ENCODE measurements at places on chromosomes 5 and 9.

DNA sequence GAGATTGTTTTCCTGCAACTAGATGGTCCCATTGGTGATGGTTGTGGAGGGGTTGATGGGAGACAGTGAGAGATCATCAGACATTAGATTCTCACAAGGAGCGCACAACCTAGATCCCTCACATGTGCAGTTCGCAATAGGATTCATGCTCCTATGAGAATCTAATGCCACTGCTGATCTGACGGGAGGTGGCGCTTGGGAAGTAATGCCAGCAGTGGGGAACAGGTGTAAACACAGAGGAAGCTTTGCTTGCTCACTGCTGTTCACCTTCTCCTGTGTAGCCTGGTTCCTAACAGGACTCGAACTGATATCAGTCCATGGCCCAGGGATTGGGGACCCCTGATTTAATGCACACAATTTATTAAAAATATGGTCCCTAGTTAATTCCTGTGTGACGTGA lies 18.8 kb downstream of the SNCAIP start:
- DNase-seq, result no peak

DNA sequence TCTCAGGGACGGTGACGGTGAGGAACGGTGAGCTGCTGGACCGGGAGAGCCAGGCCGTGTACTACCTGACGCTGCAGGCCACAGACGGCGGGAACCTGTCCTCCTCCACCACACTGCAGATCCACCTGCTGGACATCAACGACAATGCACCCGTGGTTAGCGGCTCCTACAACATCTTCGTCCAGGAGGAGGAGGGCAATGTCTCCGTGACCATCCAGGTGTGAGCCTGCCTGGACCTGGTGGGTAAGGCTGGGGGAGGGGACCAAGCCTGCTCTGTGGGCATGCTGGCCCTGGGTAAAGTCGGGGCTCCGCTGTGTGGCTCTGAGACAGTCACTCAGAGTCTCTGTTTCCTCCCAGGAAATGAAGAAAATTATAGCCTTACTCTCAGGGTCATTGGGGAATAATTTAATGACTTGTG lies 29.3 kb downstream of the CDHR2 start:
- DNase-seq, result peak; percentile 7

DNA sequence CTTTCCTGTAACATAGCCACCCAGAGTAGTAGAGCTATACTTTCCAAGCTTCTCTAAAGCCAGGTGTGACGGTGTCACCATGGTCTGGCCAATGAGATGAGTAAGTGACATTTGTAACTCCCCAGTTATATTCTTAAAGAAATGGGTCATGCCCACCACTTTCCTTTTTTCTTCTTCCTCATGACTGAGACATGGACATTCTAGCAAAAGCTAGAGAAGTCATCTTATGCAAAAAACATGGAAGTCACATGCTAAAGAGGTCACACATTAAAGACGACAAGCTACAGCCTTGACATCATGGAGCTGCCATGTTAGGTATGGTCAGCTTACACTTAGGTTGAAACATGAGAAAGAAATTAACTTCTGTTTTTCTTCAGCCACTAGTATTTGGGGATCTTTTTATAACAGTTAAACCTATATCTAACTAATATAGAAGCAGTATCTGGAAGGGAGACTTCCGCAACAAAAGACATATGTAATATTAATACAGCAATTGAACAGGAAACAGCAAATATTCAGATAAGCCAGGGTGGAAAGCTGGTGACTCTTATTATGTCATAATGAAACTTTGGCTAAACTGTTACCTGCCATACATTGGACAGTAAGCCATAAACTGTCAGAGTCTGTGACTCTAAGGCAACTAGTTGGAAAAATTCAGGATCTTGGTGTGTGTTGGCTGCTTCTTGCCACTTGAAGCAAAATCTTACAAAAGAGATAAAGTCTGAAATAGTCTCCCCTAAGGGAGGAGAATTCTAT lies 54.7 kb upstream of the SNX2 start:
- DNase-seq, result no peak

- no peak for DNase-seq
Measured at GRCh38 chr5:142422429-142422828, 97.6 kb upstream of the SPRY4 start.

GRCh38 chr5:173781432-173781815 lies 106.7 kb upstream of the CPEB4 start:
- DNase-seq, result no peak

- no peak for DNase-seq
Measured at GRCh38 chr5:66713998-66714397, 117.8 kb downstream of the MAST4 start.

GRCh38 chr9:131732061-131732526 lies 7.8 kb downstream of the RAPGEF1 start:
- DNase-seq, result no peak

DNA sequence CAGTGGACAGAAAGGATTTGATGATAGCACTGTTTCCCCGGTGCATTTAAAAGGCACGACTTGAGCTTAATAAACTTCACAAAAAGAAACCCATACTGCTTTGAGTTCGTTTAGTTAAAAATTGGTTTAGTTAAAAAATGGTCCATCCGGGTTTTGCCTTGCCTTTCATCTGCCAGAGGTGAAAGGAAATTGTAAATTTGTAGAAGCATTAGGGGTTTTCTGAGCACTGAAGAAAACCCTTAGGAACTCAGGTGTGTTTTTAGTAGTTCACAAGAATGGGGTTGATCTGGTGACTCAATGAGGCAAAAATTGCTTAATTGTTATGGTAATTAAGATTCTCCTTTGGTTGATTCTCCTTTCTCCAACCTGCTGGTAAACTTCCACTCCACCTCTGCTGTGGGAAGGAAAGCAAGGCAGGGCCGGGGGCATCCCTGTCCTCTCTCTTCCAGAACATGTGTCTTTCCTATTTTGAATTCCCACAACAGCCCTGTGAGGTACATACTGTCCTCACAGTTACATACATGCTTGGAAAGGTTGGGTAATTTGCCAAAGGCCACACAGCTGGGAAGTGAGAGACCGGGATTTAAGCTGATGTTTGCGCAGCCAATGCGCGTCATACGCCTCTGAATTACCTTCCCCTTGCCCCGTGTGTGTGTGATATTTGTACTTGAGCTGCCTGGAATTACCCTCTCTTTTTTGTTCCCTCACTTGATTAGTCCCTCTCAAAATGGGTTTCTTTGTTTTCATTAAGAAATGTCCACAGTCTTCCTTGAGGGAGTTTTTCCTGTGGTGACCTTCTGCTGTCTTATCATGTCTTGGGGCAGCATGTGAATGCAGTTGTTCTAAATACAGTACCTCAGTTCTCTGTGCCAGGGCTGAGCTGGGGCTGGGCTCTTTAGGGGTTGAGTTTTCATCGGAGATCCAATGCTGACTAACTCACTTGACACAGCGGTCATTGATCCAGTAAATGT lies 94.4 kb downstream of the ARHGAP26 start:
- no peak for DNase-seq

DNA sequence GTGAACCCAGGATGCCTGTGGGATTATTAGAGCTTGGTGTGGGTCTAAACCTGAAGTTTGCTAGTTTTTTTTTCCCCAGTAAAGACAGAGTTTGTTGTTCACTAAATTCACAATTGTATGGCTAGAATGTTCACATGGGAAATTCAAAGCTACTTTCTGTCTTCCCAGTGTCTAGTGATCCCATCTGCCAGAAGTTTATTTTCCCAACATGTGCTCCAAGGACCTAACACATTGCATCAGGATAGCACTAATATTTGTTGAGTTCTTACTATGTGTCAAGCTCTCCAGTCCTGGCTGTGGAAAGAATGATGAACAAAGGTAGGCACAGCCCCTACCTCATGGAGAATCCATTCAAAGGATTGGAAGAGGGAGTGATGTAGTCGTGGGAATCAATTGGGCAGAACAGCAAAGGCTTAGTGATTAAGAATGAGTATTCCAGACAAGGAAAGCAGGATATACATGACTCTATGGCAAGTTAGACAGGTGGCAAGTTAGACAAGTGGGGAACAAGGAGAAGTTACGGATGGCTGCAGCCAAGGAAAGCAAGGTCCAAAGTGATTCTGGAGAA lies 521.5 kb upstream of the WWC1 start:
- no peak for DNase-seq

GRCh38 chr5:65190328-65191053 lies 291.2 kb downstream of the ADAMTS6 start:
- no peak for DNase-seq

DNA sequence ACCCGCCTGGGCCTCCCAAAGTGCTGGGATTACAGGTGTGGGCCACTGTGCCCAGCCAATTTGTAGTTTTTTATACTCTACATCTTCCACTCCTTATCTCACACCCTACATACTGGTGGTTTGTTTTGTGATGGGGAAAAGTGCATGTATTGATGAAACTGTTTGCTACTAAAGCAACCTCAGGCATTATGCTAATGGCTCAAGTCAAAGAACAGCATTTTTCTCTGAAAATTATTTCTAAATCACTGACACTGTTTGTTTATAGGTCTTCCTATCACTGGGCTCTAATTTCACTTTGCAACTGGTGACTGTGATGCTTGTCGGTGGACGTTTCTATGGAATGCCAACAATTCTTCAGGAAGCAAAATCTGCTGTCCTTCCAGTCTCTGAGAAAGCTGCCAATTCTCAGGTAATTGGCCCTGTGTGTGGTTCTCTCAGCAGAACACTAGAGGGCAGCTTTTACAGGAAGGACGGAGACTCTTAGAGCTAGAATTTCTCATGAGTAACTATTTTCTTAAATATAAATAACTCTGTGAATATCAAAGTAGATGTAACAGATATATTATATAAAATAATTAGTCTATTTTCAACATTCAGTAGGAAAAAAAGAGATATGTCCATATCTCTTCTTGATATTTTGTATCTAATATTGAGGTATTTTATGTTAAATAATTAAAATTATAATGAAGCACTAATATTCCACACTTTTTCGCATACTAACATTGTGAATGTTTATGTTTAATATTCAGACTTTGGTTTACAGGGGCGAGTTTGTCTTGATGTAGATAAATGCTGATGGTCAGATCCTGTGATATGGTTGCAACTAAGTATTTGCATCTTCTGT lies 244.1 kb downstream of the ADGRV1 start:
- DNase-seq, result peak; percentile 72

DNA sequence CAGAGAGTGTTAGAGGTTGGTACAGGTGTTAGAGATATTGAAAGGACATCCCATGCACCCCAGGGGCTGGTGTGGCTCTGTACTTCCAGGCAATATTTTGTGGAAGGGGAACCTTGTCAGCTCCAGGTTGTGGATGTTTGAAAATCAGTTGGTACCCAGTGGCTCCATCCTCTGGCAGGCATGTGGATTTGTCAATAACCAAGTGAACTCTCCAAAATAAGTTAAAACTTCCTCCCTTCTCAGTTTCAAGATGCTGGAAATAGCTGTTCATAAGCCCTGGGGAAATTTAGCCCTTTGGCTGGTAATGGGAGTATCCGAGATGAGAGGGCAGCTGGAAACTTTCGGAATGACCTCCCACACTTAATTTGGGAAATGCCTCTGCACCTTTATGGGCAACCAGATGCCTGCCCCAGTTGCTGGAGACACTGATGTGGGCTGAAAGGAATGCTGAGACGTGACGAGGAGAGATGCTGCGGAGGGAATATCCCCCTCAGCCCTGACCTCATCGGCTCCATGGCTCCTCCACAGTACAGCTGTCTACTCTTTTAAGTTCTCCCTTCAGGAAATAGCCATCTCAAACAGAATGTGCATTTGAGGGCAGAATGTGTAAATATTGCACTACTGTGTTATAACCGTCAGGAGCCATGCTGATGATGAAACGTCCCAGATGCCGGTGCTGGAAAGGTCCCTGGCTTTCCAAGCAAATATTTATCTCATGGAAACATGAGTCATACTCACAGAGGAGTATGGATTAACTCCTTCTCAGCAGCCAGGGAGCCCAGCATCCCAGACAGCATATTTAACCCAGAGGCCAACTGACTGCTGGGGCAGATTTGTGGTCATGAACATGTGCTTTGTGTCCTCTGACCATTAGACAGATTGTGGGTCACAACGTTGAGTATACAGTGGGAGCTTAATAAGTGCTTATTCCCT lies 29.5 kb downstream of the TGFBI start:
- DNase-seq, result peak; percentile 23

GRCh38 chr5:1316588-1317340 lies 21.9 kb upstream of the TERT start:
- no peak for DNase-seq

GRCh38 chr5:168965638-168966037 lies 335.3 kb downstream of the SLIT3 start:
- no peak for DNase-seq

- DNase-seq, result no peak
Measured at GRCh38 chr5:173882632-173883031, 5.5 kb upstream of the CPEB4 start.

DNA sequence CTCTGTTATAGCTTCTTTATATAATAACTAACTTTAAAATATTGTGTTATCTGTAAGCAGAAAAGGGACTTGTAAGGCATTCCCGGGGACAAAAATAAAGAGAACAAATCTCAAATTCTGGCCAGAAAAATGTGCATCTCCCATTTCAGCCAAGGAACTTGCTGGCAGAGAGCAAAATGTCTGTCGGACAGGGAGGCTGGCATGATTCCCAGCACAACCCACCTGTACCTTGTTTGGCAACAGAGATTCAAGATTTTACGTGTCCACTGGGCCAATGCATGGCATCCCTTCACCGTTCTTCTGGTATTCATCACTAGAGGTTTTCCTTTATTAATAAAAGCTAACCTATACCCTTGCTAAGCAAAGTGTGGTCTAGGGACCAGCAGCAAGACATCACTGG lies 566.6 kb downstream of the PSAT1 start:
- no peak for DNase-seq
